ENCODE measurements at places on chromosomes 6 and 20. TPM values are rescaled to one million over a fixed set of nuclear protein-coding genes. Genes with fewer than 3 reads are reported as not detected.

Gene ARFGEF3
- total RNA-seq = 1.7 TPM

Gene RBPJL
- not detected for total RNA-seq

Gene FRK
- 0.63 TPM for total RNA-seq

Gene HLA-DOB
- total RNA-seq = 50.7 TPM

All from spleen (tissue), 13 donors.